Activated CD8-positive, alpha-beta T cell treated with anti-CD3 and anti-CD28 coated beads, Interleukin-2, amount 10 ng/mL, durations not matched to agents 7 days and 5 days (primary cell): ENCODE measurements at places on chromosomes 11 and 22. TPM values are rescaled to one million over a fixed set of nuclear protein-coding genes. Genes with fewer than 3 reads are reported as not detected.

Gene SCN3B
- not detected for total RNA-seq

Gene CABP2
- not detected for total RNA-seq

Gene MUC6
- not detected for total RNA-seq

Gene FOLR3
- total RNA-seq, result not detected

Gene OR8D1
- total RNA-seq, result not detected

DNA sequence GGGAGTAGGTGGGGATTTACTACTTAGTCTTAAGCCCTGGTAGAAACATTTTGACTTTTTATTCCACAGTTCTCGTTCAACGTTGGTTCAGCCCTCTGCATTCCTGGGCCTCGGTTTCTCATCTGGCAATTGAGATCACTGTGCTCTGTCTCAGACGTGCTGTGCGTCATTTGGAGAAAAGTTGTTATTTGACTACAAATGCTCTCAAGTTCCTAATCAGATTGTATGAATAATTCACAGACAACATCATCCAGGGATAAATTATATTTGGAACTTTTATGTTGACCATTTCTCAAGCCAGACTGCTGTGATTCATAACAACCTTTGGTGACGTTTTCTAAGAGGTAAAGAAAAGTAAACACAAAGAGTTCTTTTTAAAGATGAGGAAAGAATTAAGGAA is 69.2 kb downstream of the BLID start:
- no peak overlapping the region for H3K4me3 ChIP-seq
- no peaks in the 10 kb centered on the region for H3K27me3 ChIP-seq
- no peaks in the 10 kb centered on the region for H3K36me3 ChIP-seq
- DNase-seq, result no peak
- no peaks in the 10 kb centered on the region for H3K4me1 ChIP-seq

- H3K27ac ChIP-seq, result no peak overlapping the region
- H3K4me1 ChIP-seq, result peaks cover 17% of the 10 kb centered on the region
- peak overlapping the region; percentile 71 for H3K4me3 ChIP-seq
- no peaks in the 10 kb centered on the region for H3K36me3 ChIP-seq
- peaks cover 64% of the 10 kb centered on the region for H3K27me3 ChIP-seq
These were observed 755 bp downstream of the NRIP3 start for GRCh38 chr11:9002920-9003572.

DNA sequence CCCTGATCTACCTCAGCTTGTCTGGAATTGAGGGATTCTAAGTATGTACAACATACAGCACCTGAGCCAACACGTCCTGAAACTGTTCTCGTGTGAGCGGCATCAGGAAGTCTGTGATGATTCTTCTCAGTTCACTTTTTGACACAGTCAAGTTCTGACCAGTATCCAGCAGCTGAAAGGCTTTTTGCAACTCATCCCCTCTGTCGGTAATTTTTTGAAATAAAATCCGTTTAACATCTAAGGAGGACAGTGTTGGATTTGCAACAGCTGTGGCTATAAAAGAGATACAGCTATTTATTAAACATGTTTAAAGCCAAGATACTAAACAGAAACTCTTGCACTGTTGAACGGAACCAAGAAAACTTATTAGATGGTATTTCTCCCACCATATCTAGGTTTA is 39.3 kb downstream of the EFCAB6 start:
- no peaks in the 10 kb centered on the region for H3K4me1 ChIP-seq
- DNase-seq, result no peak
- H3K27ac ChIP-seq, result no peak overlapping the region
- H3K4me3 ChIP-seq, result no peak overlapping the region

DNA sequence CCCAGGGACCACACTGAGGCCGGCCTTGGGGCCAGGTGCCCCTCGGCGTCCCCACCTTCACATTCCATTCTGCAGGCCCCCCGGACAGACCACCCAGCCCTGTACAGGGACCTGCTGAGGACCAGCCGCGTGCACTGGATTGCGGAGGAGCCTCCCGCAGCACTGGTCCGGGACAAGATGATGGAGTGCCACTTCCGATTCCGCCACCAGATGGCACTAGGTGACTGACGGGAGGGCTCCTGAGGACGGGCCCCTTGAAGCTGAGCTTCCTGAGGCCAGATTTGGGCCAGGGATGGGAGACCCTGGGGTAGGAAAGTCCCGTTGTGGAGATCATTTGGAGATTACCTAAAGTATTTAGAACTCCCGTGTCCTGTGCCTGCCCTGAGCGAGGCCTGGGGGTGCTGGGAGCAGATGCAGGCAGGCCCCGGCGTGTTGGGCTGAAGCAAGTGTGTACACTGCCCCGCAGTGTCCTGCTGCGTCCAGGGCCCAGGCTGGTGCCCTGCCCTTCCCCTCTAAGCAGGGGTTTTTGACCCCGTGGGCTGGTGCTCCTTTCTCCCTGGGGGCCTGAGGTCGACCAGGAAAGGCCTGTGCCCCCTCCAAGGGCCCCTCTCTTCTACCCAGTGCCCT is 20.0 kb downstream of the TRMU start:
- H3K4me1 ChIP-seq, result no peaks in the 10 kb centered on the region
- H3K27me3 ChIP-seq, result no peaks in the 10 kb centered on the region
- peak overlapping the region; percentile 48 for H3K27ac ChIP-seq
- no peak overlapping the region for H3K4me3 ChIP-seq
- peak; percentile 71 for DNase-seq

DNA sequence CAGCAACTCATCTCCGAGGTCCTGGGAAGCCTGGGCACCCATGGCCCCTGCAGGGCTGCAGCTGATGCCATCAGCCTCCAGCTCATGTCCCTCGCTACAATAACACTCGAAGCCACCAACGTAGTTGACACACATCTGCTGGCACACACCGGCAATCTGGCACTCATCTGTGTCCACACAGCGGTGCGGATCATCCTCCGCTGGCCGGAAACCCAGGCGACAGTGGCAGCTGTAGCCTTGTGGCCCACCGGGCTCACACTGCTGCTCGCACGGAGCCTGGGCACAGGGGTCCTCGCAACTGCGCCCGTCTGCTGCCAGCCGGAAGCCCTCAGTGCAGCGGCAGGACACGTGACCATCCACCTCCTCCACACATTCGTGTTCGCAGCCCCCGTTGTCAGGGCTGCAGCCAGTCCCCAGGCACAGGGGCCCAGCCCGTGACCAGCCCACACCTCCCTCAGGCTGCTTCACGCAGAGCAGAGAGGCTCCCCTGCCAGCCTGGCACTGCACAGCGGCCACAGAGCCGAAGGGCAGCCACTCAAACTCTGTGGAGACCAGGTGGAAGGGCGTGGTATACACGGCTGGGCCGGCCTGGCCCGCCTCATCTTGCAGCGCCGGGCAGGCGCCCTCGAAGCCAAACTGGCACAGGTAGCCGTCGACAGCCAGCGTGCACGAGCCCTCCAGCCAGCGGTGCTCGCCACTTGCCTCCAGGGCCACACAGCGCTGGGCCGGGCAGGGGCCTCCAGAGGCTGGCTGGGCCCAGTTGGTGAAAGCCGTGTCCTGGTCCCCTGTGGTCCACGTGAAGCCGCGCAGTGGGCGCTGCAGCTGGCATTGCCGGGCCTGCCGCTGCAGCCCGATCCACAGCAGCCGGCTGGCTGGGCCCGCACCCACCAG is 678 bp downstream of the CD248 start:
- H3K27ac ChIP-seq, result peak overlapping the region; percentile 99
- peak; percentile 72 for DNase-seq
- H3K36me3 ChIP-seq, result peaks cover 44% of the 10 kb centered on the region
- peaks cover 66% of the 10 kb centered on the region for H3K4me1 ChIP-seq

GRCh38 chr22:44159811-44160210 is 20.9 kb upstream of the PARVG start:
- H3K36me3 ChIP-seq, result no peaks in the 10 kb centered on the region
- no peak for DNase-seq
- H3K4me3 ChIP-seq, result no peak overlapping the region
- peaks cover 2% of the 10 kb centered on the region for H3K27me3 ChIP-seq
- no peak overlapping the region for H3K27ac ChIP-seq
- H3K4me1 ChIP-seq, result no peaks in the 10 kb centered on the region

GRCh38 chr22:39917776-39918495 is 17.1 kb downstream of the GRAP2 start:
- H3K36me3 ChIP-seq, result peaks cover 74% of the 10 kb centered on the region
- DNase-seq, result no peak
- peak overlapping the region; percentile 91 for H3K27ac ChIP-seq
- H3K4me1 ChIP-seq, result peaks cover 85% of the 10 kb centered on the region
- H3K4me3 ChIP-seq, result peak overlapping the region; percentile 73
- no peaks in the 10 kb centered on the region for H3K27me3 ChIP-seq

DNA sequence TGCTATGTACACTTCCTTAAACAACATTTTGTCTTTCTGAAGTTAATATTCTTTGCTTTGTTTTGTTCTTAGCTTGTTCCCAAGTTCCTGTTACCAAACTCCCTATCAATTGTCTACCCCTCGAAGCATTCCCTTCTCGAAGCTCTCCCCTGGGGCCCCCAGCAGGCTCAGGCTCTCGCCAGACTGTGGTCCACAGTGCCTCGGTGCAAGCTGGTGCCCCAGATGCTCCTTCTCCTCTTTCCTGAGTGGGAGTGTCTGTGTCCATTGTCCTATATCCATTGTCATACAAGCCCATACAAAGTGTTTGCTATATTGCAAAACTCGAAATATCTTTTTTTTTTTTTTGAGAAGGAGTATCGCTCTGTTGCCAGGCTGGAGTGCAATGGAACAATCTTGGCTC is 51.7 kb upstream of the RTL6 start:
- H3K36me3 ChIP-seq, result no peaks in the 10 kb centered on the region
- H3K4me3 ChIP-seq, result no peak overlapping the region
- no peak for DNase-seq
- peaks cover 7% of the 10 kb centered on the region for H3K27me3 ChIP-seq
- H3K4me1 ChIP-seq, result peaks cover 7% of the 10 kb centered on the region

GRCh38 chr11:3164552-3165151 is 458 bp downstream of the OSBPL5 start:
- peaks cover 38% of the 10 kb centered on the region for H3K27me3 ChIP-seq
- no peak for DNase-seq

GRCh38 chr22:24390576-24390975 is 36.8 kb upstream of the ADORA2A start:
- no peaks in the 10 kb centered on the region for H3K27me3 ChIP-seq
- peaks cover 31% of the 10 kb centered on the region for H3K36me3 ChIP-seq
- peaks cover 24% of the 10 kb centered on the region for H3K4me1 ChIP-seq
- no peak for DNase-seq

GRCh38 chr11:76769645-76770586 is 13.2 kb upstream of the TSKU start:
- no peak overlapping the region for H3K4me3 ChIP-seq
- no peak overlapping the region for H3K27ac ChIP-seq
- H3K36me3 ChIP-seq, result no peaks in the 10 kb centered on the region
- H3K27me3 ChIP-seq, result peaks cover 2% of the 10 kb centered on the region
- H3K4me1 ChIP-seq, result peaks cover 60% of the 10 kb centered on the region

DNA sequence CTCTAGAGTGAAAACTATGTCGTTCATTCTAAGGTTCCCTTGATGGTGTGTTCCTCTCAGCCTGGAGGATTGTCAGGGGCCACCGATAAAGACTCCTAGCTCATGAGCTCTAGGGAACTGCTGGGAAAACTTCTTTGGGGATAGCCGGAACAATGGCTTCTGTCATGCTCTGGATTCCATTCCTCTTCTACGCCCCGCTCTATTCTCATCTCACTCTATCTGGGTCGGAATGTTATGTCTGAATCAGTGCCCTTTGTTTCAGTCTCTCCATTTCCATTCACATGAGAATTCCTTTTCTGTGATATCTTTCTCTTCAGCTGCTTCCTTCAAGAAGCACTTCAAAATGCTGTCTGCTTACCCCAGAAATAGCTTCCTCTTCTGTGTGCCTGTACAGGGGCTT is 16.9 kb upstream of the SLCO2B1 start:
- H3K4me3 ChIP-seq, result no peak overlapping the region
- H3K36me3 ChIP-seq, result no peaks in the 10 kb centered on the region
- no peak overlapping the region for H3K27ac ChIP-seq

DNA sequence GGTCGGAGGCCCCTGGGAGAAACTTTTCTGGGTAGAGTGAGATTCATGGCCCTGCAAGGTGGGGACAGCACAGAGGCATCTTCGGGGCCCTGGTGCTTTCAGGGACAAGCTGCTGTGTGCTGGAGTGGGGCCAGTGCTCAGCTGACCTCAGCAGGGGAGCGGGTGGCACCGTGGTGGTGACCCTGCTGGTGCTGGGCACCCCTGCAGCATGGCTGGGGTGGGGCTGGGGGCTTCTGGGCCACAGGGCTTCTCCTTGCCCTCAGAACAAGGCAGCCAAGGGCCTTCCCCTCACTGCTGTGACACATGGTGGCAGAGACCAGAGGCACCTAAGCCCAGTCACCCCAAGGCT is 24.9 kb upstream of the GNB1L start:
- H3K4me3 ChIP-seq, result no peak overlapping the region
- H3K27ac ChIP-seq, result no peak overlapping the region
- no peaks in the 10 kb centered on the region for H3K36me3 ChIP-seq
- H3K4me1 ChIP-seq, result peaks cover 5% of the 10 kb centered on the region
- H3K27me3 ChIP-seq, result no peaks in the 10 kb centered on the region

DNA sequence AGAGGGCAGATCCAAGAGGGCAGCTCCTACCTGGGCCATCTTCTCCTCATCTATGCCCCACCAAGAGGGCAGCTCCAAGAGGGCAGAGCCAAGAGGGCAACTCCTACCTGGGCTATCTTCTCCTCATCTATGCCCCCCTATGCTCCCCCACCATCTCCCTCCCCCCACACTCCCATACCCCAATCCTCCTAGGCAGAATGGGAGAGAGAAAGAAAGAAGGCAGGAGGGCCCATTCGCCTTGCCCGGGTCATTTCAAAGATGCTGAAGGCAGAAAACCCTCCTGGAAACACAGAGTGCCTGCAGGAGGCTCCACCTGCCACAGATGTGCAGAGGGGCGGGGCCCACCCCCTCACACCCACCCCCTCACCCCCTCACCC is 78.5 kb downstream of the BUD13 start:
- H3K27me3 ChIP-seq, result no peaks in the 10 kb centered on the region
- H3K4me1 ChIP-seq, result no peaks in the 10 kb centered on the region

DNA sequence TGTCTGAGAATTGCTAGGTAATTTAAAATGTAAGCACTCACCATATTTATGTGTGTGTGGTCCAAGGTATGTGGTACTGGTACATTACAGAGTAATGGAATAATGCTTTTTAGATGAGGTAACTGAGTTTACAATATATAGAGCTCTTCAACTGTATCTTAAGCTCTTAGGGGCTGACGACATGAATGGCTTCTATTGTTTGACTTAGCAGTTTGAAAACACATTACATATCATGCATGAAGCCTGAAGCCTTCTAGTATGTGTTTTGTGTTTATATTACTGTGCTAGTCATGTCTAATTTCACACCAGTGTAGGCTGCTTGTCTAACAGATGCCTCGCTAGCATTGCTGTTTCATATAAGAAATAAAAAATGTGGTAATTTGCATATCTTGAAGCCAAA is 37.2 kb downstream of the GAS2 start:
- no peak for DNase-seq
- no peaks in the 10 kb centered on the region for H3K4me1 ChIP-seq
- peaks cover 2% of the 10 kb centered on the region for H3K27me3 ChIP-seq
- H3K36me3 ChIP-seq, result no peaks in the 10 kb centered on the region
- H3K4me3 ChIP-seq, result no peak overlapping the region
